ENCODE measurements at places on chromosomes 3 and 15.

GRCh38 chr3:38247366-38248035 is 18.1 kb upstream of the SLC22A13 start:
- DNase-seq: no peak

GRCh38 chr3:98980915-98981596 is 79.6 kb upstream of the DCBLD2 start:
- no peak for DNase-seq

DNA sequence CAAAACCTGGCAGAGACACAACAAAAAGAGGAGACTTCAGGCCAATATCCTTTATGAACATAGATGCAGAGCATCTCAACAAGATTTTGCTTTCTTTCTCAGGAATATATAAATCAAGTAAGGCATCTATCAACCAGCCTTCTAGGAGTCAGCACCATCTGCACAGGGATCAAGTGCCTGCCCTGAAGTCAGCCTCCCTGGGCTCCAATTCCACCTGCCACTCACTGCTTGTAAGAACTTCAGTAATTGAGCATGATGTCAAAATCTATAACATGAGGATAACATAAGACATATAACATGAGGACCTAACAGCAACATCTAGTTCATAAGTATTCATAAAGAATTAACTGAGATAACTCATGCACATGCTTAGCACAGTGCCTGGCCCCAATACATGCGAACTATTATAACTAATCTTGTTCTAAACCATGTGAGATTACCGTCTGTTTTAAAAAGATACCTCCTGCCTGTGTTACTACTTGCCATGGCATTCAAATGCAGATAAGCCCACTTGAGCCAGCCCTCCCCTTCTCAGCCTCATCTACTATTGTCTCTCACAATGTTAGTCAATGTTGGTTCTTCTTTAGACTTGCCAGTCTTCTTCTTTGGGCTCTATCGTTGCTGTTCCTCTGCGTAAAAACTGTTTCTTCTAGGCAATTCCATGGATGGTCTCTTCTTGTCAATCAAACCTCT is 91.6 kb downstream of the PLD1 start:
- DNase-seq: no peak

DNA sequence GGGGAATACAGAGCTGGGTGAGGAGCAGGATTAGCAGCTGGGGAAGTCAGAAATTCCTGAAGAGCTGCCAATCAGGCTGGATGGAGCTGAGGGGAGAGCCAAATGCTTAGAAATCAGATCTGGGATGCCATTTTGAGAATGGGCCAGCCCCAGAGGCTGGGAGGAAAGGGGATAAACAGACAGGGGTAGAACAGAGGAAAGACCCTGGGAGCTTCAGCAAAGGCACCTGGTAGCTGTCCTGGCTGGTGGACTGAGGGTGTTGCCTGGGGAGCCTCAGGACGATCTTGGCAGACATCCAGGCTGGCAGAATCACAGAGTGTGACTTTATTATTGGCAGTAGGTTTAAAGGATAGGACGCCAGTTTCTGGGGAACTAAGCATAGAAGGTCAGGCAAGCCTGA is 97.8 kb downstream of the SQOR start:
- no peak for DNase-seq

DNA sequence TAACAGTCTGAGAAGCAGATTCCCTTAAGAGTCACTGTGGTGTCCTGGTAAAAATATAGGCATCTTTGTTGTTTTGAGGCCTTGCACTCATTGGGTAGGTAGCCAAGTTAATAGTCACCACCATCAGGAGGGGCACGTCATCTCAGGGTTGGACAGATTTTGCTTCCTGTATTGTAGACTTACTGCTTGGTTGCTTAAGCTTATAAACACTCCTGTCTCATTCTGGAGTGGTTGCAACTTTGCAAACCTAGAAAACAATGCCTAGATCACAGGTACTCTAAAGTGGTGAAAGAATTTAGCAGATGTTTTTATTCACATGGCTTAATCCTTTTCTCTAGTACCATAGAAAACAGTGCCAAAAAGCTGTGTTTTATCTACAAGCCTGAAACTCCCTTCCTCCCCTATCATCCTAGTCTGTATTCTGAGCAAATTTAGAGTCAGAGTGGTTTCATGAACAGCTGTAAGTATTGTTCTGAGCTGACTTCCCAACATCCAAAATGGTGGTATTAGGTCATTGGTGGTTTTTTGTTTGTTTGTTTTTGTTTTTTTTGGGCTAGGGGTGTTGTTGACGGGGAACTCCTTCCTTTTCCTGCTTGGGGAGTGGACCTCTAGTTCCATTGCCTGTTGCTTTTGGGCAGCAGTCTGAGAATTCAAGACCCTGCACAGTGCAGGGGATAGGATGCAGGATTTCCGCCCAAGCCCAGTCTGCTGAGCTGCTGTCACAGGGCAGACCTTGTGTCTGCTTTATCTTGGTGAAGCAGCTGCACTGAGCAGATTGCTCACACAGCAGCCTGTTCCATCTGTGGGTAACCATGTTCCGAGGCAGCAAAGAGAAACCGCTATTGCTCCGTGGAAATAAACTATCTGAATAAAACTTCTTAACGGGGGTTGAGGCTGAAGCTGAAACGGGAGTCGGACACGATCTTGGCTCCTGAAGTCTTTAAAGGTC is 202.0 kb downstream of the AKAP13 start:
- DNase-seq: no peak

GRCh38 chr15:50825946-50826345 is 60.4 kb upstream of the SPPL2A start:
- no peak for DNase-seq

Measured in NCI-H1930 (cell line).